ENCODE measurements at places on chromosomes 16 and 17.

DNA sequence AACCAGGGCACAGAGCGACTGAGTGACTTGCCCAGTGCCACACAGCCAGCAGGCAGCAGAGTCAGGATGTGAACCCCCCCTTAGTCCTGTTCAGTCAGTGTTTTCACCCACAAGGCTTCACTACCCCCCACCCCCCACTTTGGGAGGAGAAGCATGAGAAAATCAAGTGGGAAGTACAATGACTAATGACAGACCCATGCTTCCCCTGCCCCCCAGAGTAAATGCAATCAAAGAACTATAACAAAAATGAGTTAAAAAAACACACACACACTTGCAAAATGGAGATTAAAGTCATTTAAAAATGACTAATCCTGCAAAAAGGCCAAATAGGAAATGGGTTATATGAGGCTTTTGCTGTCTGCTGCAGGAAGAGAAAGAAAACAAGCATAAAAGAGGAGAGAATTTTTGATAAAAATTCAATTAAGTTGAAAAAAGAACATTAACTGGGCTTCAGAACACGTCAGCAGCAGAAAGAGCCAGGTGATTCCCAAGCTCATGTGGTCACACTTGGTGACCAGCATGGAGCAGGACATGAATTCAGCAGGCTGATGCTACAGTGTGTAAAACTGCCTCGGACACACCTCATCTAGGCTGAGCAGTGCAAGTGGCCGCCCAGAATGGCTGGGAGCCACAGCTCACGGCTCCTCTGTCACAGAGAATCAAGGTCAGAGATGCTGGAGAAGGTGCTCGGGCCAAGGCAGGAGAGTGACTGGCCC lies 212.3 kb downstream of the ZNF423 start:
- no peak for DNase-seq

GRCh38 chr17:50934672-50935220 lies 68.6 kb upstream of the TOB1 start:
- DNase-seq, result no peak

GRCh38 chr16:30786115-30786935 lies 680 bp downstream of the ZNF629 start:
- peak; percentile 21 for DNase-seq

DNA sequence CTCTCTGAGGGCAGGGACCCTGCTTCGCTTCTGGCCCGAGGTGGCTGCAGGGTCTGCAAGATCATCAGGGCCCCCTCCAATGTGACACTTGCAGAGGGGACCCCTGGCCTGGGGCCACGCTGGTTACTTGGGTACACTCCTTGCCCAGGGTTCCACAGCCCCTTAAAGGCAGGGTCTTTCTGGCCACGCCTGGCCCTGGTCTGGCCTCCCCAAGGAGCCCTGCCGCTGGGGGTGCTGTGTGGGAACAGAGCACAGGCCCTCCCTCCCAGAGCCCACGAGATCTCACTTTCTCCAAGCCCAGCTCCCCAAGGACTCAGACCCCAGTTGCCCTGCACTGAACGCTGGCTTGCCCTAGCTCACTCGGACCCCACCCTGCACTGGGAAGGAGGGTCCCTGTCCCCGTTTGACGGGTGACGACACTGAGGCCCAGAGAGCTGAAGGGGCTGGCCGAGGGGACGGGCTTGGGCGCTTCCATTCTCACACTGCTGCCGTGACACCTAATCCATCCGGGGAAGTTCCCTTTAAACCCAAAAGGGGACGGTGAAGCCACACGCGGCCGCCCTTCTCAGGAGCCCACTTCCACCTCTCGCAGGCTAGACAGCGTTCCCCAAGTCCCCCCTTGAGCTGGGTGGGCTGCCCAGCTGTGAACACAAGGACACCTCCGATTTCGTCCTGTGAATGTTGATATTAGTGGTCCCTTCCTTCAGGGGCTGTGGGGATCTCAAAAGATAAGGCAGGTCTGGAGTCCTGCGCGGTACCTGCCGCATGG lies 26.9 kb upstream of the OSGIN1 start:
- DNase-seq, result no peak

DNA sequence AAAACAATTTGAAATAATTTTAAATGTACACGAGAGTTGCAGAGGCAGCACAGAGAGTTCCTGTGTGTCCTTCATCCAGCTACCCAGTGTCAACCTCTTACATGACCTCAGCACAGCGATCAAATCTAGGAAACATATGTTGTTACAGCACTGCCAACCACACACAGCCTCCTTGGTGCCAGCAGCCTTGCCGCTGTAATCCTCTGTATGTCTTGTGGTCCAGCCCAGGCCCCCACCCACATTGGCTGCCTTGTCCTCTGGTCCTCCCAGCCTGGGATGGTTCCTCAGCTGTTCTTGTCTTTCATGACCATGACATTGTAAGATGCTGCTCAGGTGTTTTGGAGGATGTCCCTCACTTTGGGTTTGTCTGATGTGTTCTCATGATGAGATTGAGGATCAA lies 178.0 kb downstream of the RPTOR start:
- DNase-seq, result no peak

- DNase-seq, result no peak
These were observed 48.0 kb downstream of the USP22 start for GRCh38 chr17:20994779-20995149.

DNA sequence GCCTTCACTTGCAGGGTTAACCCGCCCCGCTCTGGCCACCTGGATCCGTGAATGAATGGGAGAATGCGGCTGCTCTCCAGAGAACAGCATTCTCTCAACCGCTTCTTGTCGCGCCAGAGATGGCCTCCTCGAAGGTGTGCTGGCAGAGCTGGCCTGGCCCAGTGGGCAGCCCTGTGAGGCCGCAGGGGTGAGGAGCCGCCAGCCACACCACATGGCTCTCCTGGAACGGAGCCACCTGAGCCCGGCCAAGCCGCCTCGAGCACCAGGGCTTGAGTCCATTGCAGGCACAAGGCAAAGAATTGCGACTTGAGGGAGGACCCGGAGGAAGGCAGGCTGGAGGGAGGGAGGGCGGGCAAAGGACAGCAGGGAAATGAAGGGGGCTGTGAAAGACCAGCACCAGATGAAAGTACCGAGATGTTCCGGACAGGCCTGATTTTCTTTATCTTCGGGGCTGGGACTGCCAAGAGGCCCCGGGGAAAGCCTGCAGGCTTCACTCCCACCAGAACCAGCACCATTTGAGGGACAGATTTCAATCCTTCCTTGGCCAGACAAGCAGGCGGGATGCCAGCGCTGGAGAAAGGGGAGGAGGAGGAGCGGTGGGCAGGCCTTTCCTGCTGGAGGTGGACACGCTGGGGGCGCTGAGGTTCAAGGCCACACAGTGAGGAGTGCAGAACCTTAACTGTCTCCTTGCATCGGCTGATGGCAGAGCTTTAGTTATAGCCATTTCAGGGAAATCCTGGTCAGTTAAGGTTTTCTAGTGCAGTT lies 69.4 kb downstream of the MRC2 start:
- DNase-seq, result no peak

DNA sequence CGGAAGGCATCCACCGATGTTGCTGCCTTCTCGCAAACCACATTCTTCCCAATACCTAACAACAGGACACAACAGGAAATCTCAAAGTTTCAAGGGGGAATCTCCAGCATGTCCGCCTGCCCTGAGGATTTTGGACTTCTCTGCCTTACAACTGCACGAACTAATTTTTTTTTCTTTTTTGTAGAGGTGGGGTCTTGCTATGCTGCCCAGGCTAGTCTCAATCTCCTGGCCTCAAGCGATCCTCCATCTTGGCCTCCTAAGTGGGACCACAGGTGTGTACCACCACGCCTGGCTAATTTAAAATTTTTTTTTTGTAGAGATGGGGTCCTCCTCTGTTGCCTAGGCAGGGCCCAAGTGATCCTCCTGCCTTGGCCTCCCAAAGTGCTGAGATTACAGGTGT lies 9.4 kb downstream of the C16orf86 start:
- no peak for DNase-seq

DNA sequence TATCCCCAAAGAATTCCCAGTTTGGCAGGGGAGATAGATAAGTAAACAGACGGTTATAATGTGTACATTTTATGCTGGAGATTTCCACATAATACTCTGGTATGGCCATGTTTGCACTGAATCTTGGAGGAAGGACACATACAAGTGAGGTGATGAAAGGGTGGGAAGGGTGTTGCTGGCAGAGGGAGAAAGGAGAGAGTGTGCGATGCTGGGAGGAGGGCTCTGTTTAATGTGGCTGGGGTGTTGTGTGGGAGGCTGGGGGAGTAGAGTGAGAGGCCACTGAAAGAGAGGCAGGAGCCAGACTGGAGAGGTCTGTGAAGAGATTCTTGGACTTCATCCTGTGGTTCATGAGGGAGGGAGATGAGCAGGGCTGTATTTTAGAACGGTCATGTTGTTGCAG lies 87.6 kb downstream of the SPACA3 start:
- no peak for DNase-seq

GRCh38 chr16:49929626-49930025 lies 73.7 kb upstream of the ZNF423 start:
- DNase-seq, result no peak

DNA sequence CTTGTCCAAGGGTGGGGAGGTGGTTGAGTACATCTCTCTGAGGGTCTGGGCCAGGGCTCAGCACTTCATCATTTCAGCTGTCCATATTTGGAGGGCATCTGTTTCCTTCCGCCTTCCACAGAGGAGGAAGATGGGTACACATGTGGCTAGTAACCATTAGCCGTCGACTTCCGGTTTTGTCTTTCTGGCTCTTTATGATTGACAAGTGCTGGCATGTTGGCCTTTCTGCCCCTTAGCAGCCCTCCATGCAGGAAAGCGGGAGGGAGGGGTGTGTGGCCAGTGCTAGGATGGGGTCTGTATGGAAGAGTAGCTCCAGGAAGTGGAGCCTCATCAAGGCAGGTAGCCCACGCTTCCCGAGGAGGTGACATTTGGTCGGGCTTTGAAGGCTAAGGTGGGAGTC lies 69.6 kb downstream of the RAI1 start:
- no peak for DNase-seq

DNA sequence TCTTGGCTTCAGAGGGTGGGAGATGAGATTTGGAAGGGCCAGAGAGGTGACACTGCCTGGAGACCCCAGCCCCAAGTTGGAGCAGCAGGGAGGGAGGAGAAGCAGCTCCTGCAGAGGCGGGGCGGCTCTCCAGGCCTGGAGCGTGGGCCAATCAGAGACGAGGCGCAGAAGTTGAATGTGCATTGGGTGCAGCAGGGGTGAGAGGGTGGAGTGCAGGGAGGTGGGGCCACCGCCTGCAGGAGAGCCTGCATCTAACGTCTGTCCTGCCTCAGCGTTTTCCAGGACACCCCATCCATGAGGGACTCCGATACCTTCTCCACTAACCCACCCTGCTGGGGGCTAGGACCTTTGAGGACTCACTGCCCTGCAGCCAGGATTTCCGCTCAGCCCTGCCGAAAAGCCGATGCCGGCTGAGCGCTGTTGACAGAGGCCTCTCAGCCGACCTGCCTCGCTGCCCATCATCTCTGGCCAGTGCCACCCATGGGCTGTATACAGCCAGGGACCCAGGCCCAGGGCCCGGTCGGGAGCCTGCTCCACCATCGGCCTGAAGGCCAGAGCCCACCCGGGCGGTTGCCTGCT lies 146.2 kb downstream of the ENGASE start:
- DNase-seq, result no peak

DNA sequence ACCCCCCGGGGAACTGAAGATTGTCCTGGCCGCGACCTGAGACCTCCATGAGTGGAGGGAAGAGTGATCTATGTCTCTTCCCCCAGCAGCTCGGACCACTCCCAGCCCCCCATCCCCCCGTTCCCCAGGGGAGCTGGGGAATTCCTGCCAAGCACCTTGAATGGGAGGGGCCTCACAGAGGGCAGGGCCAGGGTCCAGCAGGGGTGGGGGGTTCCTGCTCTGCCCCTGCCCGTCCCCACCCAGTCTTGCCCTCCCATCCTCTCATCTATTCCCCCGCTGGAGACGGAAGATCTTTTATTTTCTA lies 9.4 kb downstream of the TUFM start:
- no peak for DNase-seq

- peak; percentile 6 for DNase-seq
These were observed 20.9 kb upstream of the CLEC18A start for GRCh38 chr16:69930117-69930776.

GRCh38 chr17:1001640-1002411 lies 4.9 kb downstream of the TIMM22 start:
- no peak for DNase-seq

- DNase-seq, result peak; percentile 60
These were observed 324.7 kb downstream of the BCAS3 start for GRCh38 chr17:61002316-61002736.

- DNase-seq, result no peak
These were observed 490.7 kb downstream of the TOX3 start for GRCh38 chr16:52056259-52056658.

DNA sequence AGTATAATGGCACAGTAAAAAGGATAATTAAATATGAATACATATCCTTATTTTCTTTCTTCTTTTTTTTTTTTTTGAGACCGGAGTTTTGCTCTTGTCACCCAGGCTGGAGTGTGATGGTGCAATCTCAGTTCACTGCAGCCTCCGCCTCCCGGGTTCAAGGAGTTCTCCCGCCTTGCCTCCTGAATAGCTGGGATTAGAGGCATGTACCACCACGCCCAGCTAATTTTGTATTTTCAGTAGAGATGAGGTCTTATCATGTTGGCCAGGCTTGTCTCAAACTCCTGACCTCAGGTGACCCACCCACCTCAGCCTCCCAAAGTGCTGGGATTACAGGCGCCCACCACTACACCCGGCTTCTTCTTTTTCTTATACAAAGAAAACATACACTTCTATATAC lies 12.0 kb downstream of the GABARAPL2 start:
- DNase-seq, result no peak

DNA sequence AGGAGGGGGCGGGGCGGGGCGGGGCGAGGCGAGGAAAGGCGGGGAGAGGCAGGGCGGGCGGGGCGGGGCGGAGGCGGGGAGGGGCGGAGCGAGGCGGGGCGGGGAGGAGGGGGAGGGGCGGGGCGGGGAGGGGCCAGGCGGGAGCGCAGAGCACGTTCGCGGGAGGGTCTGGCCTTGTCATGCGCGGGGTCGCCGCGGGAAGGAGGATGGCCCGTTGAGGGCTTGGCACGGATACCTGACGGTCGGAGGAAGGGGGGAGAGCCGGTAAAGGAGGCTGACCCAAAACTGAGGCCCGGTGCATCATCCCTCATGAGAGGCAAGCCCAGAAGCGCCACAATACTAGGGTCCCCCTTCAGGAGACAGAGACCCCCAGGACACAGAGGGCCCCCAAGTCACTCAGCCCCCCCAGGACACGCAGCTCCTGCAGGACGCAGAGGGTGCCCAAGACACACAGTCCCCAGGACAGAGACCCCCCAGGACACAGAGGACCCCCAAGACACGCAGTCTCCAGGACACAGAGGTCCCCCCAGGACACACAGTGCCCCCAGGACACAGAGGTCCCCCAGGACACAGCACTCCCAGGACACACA lies 593 bp upstream of the WDR45B start:
- DNase-seq, result peak; percentile 40

DNA sequence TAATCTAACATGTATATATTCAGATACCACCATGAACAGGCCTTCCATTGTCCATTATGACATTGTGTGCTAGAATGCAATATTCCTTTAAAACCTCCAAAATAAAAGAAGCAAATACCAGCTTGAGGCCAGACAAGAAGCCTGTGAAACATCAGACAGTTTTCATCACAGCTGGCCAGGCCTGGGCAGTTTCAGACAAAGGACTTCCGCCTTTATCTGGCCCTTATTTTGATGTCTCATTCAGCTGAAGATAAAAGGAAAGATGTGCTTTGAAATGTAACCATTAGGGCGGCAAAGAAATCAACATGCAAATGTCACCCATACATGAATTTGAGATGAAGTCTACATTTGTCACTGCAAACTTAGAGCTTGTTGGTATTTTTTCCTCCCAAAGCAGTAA lies 737.5 kb downstream of the KCNJ2 start:
- DNase-seq, result no peak

GRCh38 chr16:12304861-12305596 lies 328.5 kb downstream of the SNX29 start:
- no peak for DNase-seq
